Stimulated activated CD8-positive, alpha-beta memory T cell treated with anti-CD3 and anti-CD28 coated beads, Interleukin-15, amount 100 ng/mL, for 24 hours (primary cell): ENCODE measurements at places on chromosomes 5 and 9.

DNA sequence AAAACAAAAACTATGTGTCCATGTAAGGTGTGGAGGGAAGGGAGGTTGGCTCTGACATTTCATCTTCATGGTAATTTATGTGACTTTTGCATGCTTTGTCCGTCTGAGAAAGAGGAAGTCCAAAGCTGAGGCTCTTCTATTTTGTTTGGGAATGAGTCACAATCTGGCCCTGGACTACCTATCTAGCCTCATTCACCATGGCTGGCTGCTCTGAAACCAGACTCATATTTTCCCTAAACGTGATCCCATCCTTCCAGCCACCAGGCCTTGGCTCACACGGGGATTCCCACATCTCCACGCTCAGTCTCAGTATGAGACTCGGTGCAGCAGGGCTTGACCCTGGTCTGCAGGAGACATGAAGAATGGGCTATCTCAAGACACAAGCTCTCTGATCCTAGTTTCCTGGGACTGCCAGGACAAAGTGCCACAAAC lies 672.8 kb downstream of the ACTL7B start:
- DNase-seq = no peak

- no peak for DNase-seq
These were observed 1.2 kb downstream of the FGF18 start for GRCh38 chr5:171420431-171421241.

DNA sequence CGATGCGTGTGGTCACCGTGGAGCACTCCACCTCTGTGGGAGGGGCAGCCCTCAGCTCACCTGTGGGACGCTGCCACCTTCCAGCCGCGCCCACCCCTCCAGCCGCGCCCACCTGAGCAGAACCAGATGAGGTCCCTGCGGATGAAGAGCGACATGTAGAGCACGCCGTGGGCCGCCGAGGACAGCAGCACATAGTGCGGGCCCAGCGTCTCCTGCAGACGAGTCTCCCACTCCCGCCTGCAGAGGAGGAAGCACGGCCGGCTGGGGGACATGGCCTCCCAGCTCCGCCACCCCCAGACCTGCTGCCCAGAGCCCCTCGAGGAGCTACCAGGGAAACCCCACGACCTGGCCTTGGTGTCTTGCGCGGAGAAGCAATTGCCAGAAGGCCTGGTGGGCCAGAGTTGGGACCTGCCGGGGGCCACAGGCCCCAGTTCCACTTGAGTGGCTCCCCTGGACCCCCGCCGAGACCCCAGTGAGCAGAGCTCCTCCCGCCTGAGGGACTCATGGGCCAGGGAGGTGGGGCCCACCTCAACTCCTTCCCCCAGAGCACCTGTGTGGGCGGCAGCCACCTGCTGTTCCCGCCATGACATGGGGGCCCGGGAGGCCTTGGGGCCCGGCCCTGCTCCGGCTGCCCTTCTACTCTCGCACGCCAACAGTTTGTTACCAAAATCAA lies 6.5 kb downstream of the INPP5E start:
- DNase-seq = no peak

DNA sequence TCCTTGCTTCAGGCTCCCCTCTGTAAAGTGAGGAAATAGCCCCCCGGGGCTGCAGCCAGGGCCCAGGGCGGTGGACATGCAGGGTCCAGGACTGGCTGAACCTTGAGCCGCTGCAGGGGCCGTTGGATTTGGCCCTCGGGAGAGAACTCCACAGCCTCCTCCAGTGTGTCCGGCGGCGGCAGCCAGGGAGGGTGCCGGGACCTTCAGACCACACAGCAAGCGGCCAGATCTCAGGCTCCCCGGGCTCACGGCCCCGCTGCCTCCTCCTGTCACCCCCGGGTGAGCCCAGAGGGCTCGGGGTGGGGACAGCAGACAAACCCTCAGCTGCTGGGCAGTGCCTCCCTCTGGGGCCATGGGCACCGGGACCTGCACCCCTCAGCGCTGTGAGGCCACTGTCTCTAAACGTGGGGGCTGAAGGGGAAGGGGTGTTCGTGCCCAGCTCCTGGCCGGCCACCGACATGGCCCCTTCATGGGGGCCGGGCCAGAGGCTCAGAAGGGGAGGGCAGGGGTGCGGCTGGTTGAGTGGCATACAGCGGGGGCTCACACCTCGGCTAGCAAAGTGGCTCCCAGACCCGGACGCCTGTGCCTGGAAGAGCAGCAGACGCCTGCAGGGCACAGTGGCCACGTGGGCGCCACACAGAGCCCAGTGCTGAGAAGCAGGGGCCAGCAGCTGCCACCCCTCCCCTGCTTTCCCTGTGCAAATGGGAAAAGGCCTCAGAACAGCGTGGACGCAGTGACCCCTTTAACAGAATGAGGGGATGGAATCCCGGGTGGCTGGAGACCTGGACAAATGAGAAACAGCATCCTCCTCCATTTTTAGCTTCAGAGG lies 19.7 kb downstream of the SLC9A3 start:
- no peak for DNase-seq
